ENCODE measurements at places on chromosomes 11 and 22.

- DNase-seq, result no peak
These were observed 19.7 kb downstream of the NNMT start for GRCh38 chr11:114315749-114316368.

DNA sequence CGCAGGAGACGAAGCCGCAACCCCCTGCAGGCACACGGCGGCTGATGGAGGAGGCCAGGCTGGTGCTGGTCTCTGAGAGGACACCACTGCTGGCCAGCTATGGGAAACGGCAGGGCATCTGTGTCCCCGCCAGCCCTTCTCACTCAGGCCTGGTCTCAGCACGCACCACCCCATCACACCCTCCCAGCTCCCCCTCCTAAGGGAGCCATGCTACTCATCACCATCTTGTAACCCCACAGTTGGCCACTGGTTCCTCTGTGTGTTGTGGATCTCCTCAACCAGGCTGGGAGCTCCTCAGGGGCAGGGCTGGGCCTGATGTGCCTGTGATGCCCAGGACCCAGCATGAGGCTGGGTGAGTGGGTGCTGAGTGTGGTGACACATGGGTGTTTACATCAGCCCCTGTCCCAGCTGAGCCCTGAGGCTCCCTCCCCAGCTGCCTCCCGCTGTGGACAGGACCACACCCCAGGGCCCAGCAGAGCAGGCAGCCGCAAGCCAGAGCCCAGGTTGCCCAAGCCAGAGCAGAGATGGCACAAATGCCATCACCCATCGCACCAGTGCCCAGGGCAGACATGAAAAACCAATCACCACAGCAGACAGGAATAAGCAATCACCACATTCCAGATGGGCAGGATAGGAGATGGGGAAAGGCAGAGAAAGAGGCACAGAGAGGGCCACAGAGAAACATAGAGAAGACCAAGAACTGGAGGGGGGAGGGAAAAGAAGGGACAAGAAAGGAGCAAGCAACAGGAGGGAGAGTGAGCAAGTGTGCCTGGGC lies 8.2 kb downstream of the ARVCF start:
- DNase-seq, result no peak

- DNase-seq, result no peak
These were observed 22.1 kb upstream of the SYT7 start for GRCh38 chr11:61602775-61603569.

- DNase-seq, result no peak
These were observed 29.2 kb downstream of the SYT7 start for GRCh38 chr11:61551634-61552033.

DNA sequence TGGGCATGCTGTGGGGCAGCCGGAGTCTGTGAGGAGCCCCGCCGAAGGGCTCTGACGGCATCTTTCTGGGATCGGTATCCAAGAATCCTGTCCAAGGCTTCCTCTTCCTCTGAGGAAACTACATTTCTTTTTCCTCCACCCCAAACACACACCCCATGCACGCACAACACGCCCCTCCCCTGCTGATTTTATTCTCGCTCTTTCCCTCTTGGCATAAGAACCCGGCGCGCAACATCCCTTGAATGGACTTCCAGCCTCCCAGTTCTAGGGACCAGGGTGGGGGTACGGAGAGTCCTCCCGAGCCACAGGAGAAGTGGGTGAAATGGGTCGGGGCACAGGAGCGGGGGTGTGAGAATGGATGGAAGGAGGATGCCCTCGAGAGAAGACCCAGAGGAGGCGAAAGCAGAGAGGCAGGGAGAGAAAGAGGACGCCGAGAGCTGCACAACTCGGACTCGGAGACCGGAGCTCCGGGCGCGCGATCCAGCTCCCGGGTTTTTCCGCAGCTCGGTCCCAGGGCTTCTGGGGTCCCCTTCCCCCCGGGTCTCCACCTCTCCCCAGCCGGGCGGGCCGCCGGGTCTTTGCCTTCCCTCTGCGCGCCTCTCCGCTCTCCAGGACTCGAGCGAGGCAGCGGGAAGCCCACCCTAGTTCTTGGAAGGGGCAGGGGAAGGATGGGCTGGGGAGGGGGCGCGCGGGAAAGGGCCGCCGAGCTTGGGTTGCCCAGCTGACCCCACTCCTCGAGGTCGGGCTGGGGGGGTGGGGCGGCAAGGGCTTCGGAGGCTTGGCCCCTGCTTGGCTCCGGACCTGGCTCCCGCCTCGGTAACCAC lies 1.5 kb upstream of the LARGE1 start:
- DNase-seq, result no peak
